ENCODE measurements at places on chromosomes 16 and 17. TPM values are rescaled to one million over a fixed set of nuclear protein-coding genes. Genes with fewer than 3 reads are reported as not detected.
A peak's percentile ranks its signal among the peaks of the same experiment; 100 is the strongest.

DNA sequence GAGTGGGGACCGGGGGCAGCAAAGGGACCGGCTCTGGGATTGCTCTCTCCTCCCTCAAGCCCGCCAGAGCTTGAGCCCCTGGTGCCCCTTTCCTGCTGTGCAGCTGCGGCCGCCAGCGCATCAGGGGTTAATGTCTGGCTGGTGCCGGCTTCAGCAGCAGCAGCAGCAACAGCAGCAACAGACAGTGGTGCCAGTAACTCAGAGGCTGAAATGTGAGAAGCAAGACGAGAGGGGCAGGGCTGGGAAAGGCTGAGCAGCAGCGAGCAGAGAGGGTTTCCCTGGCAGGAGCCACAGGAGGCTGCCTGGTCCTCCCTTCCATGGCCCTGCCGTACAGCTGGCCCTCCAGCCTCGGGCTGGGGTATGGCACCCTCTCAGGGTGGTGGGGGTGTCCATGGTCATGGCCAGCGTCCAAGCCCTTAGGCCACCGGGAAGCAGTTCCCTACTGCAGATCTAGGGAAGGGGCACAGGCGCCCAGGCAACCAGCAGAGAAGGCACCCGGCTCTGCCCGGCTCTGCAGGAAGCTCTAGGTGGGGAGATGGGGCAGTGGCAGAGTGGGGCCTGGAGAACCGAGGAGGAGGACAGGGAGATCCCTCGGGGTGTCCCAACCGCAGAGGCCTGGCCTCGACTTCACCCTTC, 21.1 kb upstream of the TFAP4 start:
- DNase-seq, result peak; percentile 81

DNA sequence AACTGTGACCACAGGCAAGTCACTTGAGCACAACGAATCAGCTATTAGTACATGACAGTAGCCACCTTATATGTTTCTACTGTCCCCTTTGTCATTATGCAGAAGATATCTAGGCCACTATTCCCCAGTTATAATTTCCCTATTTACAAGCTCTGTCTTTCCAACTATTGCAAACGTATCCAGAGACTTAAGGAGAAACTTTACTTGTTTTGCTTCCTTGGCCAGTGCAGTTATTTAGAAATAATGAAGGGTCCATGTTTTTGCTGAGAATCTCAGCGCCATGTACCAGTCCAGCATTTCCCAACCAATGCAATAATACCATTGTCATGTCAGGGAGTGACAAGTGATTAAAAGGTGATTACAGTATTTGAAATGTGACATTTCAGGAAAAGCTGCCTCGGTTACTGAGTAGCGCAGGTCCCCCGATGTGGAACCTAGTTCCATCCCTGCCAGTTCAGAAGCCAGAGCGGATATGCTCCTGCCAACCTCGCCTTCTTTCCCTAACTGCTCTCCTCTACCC, 743 bp downstream of the ZNF624 start:
- no peak for DNase-seq

DNA sequence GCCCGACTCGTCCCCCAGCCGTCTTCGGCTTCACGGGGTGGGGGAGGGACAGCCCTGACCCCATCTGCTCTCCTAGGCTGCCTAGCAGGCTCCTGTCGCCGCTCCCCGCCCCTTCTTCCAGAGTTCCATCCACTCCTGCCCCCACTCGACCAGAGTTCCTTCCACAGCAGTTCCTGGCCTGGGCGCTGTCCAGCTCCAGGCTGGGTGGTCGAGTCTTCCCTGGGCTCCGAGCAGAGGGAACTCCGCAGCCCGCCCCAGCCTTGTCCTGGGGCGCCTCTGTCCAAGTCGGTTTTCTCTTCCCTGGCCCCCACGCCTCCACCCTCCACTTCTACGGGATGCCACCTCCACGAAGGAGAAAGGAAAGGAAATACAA, 1.4 kb downstream of the PYY start:
- no peak for DNase-seq

DNA sequence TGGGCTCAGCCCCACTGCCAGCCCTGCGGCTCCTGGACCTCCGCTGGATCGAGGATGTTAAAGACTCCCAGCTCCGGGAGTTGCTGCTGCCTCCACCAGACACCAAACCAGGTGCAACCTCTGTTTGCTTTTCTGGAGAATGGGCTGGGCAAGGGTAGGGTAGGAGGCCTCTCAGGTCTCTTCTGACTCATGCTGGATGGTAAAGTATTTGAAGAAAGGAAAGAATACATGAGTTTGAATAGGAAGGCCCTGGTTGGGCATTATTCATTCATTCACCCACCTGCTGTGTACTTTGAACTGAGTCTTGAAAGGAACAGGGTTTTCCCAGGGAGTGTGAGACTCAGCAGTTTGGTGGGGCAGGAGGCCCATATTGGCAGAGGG, 6.5 kb upstream of the ORAI3 start:
- no peak for DNase-seq

GRCh38 chr16:25010542-25010941, 4.6 kb downstream of the ARHGAP17 start:
- DNase-seq, result no peak

DNA sequence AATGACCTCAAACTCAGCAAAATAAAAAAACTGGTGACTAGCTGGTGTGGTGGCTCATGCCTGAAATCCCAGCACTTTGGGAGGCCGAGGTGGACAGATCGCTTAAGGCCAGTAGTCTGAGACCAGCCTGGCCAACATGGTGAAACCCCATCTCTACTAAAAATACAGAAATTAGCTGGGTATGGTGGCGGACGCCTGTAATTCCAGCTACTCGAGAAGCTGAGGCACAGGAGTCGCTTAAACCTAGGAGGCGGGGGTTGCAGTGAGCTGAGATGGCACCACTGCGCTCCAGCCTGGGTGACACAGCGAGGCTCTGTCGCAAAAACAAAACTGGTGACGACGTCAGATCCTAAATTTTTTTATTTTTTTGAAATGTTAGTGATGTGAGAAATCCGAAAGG, 82.6 kb upstream of the TOB1 start:
- no peak for DNase-seq

- DNase-seq, result no peak
These were observed 13.4 kb downstream of the CHTF8 start for GRCh38 chr16:69118994-69119393.

GRCh38 chr17:13171790-13172189, 154.0 kb upstream of the ELAC2 start:
- DNase-seq, result no peak

DNA sequence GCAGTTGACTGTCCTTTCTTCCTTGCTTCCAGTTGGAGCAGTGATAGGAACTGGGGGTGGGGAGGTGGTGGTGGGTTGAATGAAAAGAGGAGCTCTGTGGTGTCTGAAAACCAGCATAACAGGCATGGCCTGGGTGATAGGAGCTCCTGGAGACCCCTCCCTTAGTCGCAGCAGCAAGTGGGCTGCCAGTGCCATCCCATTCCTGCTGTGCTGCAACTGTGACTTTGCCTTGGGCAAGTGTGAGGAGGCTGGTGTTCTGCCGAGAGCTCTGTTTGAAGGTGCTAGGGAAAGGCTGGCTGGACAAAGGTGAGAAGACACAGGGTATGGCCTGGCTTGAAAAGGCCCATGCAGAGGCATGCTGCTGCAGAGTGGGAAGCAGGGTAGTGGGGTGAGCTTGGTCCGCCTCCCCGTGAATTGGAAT, 2.7 kb upstream of the CDK5R1 start:
- no peak for DNase-seq

- no peak for DNase-seq
These were observed 1.6 kb downstream of the HOXB2 start for GRCh38 chr17:48543107-48543853.

GRCh38 chr17:2459917-2460271, 51.8 kb downstream of the METTL16 start:
- DNase-seq, result no peak

DNA sequence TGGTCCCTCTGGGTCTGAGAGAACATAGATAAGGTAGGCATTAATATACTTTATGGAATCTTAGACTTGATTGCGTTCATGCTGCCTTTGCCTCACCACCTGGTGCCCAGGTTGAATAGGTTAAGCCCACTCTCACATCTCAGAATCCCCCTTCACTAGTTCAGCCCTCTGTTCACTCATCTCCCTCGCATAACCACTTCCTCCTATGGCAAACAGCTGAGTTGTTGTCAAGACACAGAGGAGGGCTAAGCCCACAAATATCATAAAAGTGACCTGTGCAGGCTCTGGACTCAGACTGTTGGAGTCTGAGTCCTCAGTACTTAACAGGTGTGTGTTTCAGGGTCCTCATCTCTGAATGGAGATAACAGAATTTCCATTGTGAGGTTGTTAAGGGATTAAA, 55.7 kb downstream of the GOSR1 start:
- DNase-seq, result no peak

DNA sequence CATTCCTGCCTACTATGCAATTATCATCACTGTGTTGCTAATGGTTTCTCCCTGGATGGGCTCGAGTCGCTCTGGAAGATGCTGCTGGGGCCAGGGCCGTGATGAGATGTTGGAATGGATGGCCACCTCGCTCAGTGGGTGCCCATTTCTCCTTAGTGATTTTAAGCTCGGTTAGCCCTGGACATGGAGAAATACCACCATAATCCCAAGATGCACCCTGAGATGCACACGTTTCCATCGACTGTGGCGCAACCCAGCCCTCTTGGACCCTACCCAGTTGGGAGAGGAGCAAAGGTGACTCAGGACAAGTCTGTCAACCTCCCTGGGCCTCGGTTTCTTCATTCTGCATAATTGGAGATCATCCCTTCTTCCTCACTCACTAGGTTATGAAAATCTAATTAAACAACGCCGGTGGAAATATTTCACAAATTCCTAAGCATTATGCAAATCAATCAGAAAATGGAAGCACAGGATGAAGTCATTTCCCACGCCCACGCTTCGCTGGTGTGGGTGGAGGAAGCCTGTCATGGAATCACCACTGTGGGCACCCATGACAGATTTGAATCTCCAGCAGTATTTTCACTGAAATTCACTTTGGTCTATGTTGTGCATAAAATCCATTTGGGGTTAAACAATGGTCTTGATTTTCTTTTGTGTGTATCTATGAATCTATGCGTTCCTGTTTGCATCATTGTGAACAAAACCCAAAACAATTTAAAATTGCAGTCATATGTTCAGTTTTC, 195.2 kb downstream of the AXIN2 start:
- no peak for DNase-seq

DNA sequence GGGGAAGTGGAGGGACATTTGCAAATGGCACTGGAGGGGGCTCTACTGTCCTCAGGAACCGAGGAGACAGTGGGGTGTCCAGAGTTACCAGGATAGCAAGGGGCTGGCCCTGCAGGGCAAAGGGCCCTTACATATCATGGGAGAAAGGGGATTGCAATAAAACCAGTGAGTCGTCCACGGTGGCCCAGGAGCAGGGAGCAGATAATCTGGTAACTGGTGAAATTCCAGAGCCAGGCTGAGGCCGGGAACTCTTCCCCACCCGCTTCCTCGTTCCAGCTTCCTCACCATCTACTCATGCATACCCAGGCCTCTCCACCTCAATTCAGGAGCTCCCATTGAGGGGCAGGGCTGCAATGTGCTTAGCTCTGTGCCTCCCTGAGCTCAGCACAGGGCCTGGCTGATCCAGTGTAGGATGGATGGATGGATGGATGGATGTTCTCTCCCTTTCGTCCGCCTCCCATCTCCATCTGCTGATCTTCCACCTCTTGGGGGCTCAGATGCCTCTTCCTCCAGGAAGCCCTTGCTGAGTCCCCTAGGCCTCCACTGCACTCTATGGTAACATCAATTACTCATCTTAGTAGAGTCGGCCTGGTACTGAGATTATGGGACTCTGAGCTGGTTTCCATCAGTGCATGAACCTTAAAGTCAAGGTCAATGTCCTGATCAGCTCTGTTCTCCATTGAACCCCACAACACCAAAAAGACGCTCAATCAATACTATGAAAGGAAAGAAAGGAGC, 41.2 kb upstream of the NDRG4 start:
- no peak for DNase-seq

- no peak for DNase-seq
These were observed 101.9 kb downstream of the LITAF start for GRCh38 chr16:11484691-11485258.

DNA sequence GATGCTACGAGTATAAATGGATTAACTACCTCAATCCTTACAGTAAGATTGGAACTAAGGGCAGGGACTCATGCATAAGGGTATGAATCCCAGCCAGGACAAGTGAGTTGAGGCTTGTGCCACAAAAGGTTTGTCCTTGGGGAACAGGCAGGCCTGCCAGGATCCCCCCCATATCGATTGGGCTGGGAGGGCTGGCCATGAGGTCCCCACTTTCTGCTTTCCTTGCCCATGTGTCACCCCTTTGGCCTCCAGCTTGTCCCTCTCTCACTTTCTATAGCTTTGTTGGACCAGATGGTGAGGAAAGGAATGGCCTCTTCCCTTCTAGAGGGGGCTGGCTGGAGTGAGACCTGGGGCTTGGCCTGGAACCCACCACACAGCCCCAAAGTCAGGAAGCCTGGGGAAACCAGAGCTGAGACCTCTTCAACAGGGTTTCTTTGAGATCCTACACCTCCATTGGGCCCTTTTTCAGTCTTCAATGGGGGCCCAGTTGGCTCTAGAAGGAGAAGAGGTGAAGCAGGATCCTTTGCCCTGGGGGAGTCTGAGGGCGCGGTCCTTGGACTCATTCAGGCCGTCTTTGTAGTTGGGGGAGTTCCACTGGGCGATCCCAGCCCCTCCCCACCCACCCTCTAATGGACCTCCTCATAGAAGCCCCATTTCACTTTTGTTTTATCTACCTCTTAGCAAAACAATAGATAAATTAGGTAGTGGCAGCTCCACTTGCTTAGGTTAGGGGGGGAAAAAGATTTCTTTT, 57.3 kb downstream of the IGF2BP1 start:
- DNase-seq, result no peak

DNA sequence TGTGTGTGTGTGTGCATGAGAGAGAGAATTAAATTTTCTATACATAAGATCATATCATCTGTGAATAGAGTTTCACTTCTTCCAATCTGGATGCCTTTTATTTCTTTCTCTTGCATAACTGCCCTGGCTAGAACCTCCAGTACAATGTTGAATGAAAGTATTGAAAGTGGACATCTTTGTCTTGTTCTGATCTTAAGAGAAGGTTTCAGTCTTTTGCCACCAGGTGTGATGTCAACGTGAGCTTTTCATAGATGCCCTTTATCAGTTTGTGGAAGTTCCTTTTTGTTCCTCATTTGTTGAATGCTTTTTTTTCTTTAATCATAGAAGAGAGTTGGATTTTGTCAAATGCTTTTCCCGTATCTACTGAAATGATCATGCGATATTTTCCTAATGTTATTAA, 63.3 kb downstream of the RNF213 start:
- DNase-seq, result no peak

GRCh38 chr16:23061669-23062068, 87.6 kb downstream of the USP31 start:
- peak; percentile 39 for DNase-seq

GRCh38 chr17:76243826-76244679, 3.8 kb upstream of the RNF157 start:
- DNase-seq, result no peak

The NXPH3 gene
- 0.43 TPM for total RNA-seq

The STAC2 gene
- not detected for total RNA-seq

The KRTAP9-8 gene
- not detected for total RNA-seq

The CSH2 gene
- total RNA-seq, result 4.3 TPM

The SBK1 gene
- 4.0 TPM for total RNA-seq

The VAT1L gene
- total RNA-seq, result 3.3 TPM

The RNF112 gene
- 0.36 TPM for total RNA-seq

The ZSCAN32 gene
- total RNA-seq, result 20.7 TPM

The GAS7 gene
- total RNA-seq, result 8.5 TPM

The RMI2 gene
- 6.9 TPM for total RNA-seq

Data from astrocyte (in vitro differentiated cells and primary cell).